ENCODE measurements at places on chromosomes 11 and 22.

- no peak for DNase-seq
Measured at GRCh38 chr22:43882122-43882767, 9.6 kb downstream of the PNPLA5 start.

GRCh38 chr11:85735876-85736460 is 50.0 kb upstream of the CCDC89 start:
- no peak for DNase-seq

DNA sequence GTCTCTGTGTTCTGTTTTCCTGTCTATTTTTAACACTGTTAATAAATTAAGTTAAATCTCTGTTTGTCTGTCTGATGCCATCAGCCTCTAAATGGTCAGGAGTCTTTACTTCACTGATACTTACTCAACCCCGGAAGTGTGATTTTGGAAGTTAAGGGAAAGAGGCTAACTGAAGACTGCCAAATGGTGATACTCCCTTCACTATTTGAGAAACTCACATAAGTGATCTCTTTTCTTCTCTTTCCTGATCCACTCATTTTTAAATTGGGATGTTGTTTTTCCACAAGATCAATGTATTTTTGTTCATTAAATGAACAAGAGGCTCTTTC is 389 bp upstream of the CASP12 start:
- DNase-seq = no peak

GRCh38 chr22:49021131-49021925 is 806.3 kb downstream of the BRD1 start:
- DNase-seq = no peak

Data from NCI-H446 treated with DMSO at 0.1 percent for 48 hours (cell line).